ENCODE measurements at places on chromosomes 7 and 10.
A peak's percentile ranks its signal among the peaks of the same experiment; 100 is the strongest.

GRCh38 chr10:103238506-103239252 lies 7.0 kb upstream of the RPEL1 start:
- peak; percentile 36 for DNase-seq

DNA sequence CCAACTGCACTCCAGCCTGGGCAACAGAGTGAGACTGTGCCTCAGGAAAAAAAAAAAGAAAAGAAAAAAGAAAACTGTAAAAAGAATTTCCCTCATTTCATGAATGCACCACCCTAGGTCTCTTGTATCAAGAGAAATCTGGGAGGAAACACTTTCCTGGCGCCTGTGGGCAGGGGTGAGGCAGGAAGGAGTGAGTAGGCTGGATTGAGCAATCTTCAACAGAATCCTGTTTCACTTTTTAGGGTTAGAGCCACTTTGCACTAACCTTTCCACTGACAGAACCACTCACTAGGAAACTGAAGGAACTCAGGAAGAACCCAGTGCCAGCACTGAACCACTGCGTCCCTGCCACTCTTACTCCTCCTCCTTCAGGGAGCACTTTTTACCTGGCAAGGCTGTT lies 282.1 kb downstream of the CCDC3 start:
- no peak for DNase-seq

GRCh38 chr7:29639886-29640595 lies 76.4 kb downstream of the PRR15 start:
- no peak for DNase-seq

- no peak for DNase-seq
Observed at GRCh38 chr10:12638103-12638502, 288.8 kb downstream of the CAMK1D start.

DNA sequence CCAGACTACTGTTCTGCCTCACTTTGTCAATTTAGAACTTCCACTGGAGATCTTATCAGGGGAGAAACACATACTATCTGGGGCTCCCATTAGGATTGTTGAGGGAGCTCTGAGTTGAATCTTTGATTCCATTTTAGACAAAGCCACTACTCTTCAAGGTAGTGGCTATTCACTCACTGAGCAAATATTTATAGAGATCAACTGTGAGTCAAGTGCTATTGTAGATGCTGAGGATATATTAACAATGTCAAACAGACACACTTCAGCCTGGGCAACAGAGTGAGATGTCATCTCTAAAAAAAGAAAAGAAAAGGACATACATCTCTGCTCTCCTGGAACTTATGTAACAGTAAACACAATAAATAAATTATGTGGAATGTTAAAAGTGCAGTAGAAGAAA lies 315.3 kb downstream of the PTEN start:
- DNase-seq = no peak

DNA sequence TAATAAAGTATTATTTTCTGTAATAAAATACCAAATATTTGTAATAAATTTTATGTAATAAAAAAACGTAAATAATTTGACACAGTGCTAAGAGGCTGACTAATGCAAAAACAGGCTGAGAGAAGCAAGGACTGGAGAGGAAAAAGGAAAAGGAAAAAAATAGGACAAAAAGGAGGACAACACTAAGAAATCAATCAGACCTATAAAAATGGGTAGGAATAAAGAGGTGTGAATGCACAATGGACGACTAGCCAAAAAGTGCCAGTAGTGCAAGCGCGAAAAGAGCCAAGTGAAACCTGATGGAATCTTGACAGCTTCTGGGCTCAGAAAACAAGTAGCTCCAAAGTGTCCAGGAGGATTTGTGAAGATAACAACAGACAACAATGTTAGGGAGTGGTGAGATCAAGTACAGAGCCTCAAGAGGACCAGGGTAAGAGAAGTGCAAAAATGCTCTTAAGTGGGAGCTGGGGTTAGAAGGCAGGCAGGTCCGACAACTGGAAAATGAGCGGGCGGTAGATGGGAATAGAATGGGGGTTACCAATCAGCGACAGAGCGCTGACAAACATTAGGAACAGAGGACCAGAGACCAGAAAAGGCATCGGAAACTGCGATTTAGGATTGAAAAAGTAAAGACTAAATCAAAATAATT lies 1.2 kb downstream of the BRAF start:
- DNase-seq = peak; percentile 33

- DNase-seq = no peak
Observed at GRCh38 chr7:3544202-3544601, 243.2 kb downstream of the SDK1 start.

GRCh38 chr7:90958647-90959046 lies 305.6 kb upstream of the FZD1 start:
- no peak for DNase-seq

- DNase-seq = no peak
Observed at GRCh38 chr10:88347597-88348304, 235.4 kb downstream of the RNLS start.

- DNase-seq = no peak
Observed at GRCh38 chr7:31413766-31414165, 73.2 kb upstream of the NEUROD6 start.

- DNase-seq = no peak
Observed at GRCh38 chr7:100435401-100436304, 644 bp downstream of the PPP1R35 start.

- DNase-seq = no peak
Observed at GRCh38 chr10:98567391-98568133, 120.8 kb upstream of the HPS1 start.

GRCh38 chr7:27579565-27579964 lies 83.1 kb downstream of the HIBADH start:
- DNase-seq = no peak

DNA sequence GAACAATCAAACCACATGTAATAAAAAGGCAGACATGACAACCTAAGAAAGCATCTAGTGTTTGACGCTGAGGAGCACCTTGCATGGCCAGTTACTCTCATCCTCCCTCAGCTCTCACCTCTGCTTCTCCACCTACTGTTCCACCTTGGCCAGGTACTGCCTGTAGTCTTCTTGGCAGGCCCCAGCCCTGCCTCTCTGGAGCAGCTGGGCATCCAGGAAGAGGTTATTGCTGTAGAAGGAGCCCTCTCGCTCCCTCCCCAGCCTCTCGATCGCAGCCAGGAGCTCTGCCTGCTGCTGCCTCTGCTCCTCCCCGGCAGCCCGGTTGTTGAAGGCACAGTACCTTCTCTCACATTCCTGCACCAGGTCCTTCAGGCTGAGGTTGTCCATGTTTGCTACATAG lies 9.7 kb downstream of the GIMAP5 start:
- no peak for DNase-seq

DNA sequence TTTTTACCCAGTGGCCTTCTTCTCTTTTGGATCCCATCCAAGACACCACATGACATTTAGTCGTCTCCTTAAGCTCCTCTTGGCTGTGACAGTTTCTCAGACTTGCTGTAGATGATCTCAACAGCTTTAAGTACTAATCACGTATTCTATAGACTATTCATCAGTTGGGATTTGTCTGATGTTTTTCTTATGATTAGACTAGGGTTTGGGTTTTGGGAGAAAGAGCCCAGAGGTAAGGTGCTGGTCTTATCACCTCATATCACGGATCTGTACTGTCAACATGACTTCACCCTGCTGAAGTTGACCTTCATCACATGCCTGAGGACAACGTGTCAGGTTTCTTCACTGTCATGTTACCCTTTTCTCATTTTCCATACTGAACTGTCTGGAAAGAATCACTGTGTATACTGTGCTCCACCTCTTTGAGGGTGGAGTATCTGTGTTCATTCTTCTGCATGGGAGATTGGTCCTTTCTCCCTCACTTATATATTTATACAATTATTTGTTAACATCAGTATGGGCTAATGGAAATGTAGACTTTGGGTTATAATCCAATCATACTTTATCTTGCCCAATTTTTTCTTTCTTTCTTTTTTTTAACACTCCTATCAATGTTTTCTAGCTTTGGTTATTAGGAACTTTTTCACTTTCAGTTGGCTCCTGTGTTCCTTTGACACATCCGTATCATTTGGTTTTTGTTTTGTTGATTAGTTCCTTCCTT lies 6.4 kb upstream of the HKDC1 start:
- DNase-seq = no peak

- no peak for DNase-seq
Observed at GRCh38 chr7:15625466-15625865, 61.0 kb downstream of the MEOX2 start.

- DNase-seq = no peak
Observed at GRCh38 chr7:67554986-67555385, 558.4 kb downstream of the TYW1 start.

- DNase-seq = no peak
Observed at GRCh38 chr7:42065015-42065414, 172.0 kb downstream of the GLI3 start.

- DNase-seq = no peak
Observed at GRCh38 chr7:108407676-108408075, 48.6 kb downstream of the NRCAM start.

- no peak for DNase-seq
Observed at GRCh38 chr7:151125846-151126481, 39.7 kb downstream of the AGAP3 start.

- no peak for DNase-seq
Observed at GRCh38 chr7:25968205-25968993, 183.6 kb upstream of the NFE2L3 start.

- DNase-seq = no peak
Observed at GRCh38 chr10:3605882-3606281, 179.1 kb downstream of the KLF6 start.

- DNase-seq = no peak
Observed at GRCh38 chr7:148903504-148903903, 19.4 kb upstream of the EZH2 start.

- DNase-seq = peak; percentile 40
Observed at GRCh38 chr7:76225379-76225778, 23.7 kb downstream of the SRRM3 start.

- no peak for DNase-seq
Observed at GRCh38 chr7:2567679-2568278, 9.0 kb downstream of the IQCE start.

DNA sequence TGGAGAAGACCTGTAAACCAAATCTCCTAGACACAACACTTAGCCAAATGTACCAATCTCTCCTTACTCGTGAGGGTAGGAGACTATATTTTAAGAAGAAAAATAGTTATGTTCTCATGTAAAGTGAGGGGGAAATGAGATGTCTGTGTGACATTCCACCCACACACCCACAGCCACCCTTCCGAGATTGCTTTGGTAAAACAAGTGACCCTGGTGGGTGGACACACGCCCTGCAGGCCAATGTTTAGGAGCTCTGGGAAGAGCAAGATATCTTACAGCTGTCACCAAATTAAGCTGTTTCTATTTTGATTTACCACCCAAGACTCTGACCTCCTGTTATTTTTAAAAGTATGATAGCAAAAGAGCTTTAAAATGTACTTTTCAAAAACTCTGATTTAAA lies 147.2 kb upstream of the PFKP start:
- DNase-seq = no peak

DNA sequence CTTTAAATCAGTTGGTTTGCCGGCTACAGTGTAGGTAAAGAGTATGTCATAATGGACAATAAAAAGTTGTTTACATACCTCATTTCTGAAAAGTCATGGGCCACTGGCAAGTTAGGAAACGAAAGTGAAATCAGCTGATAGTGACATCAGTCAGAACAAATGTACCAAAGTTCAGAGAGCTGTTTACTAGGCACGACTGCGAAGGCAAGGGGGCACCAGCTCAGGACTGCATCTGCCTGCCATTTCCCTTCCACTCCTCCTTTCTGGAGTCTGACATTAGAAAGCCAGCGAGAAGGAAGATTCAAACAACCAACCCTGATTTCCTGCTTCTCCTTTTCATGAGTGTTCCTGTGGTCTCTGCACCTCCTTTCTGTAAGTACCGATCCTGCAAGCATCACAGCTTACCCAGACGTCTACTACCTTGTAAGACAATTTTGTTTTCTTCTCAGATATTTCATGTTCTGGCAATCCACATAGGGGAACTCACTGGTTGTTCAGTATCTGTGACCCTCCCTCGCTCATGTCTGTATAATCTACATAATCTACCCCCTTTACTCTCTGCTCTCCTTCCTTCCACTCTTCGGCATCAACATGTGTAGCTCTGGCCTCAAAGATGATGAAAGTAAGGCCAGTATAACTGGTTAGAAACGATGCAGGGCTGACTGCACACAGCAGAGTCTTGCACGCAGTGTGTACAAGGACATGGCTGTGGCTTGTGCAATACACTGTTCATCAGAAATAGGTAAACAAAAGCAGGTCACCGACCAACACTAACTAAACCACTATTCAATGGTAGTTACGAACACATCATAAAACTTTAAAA lies at the start of gene TMEM140:
Gene TMEM140 (plus strand): TSS at position 174 of the 823 bp plus-strand sequence. CDS start 16,370 bp downstream, outside the sequence.
- DNase-seq = no peak

DNA sequence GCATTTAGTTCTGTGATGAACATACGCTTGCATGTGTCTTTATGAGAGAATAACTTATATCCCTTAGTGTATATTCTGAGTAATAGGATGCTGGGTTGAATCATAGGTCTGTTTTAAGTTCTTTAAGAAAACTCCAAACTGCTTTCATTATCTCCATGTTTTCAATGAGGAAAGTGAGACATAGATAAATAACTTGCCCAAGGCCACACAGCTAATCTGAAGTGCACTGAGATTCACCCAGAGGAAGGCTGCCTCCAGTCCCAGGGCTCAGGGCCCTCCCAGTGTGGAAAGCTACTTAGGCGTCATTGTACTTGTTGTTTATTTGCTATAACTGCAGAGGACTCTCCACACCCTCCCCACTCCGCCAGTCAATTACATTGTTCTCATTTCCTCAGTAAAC lies 126.7 kb downstream of the INHBA start:
- no peak for DNase-seq

DNA sequence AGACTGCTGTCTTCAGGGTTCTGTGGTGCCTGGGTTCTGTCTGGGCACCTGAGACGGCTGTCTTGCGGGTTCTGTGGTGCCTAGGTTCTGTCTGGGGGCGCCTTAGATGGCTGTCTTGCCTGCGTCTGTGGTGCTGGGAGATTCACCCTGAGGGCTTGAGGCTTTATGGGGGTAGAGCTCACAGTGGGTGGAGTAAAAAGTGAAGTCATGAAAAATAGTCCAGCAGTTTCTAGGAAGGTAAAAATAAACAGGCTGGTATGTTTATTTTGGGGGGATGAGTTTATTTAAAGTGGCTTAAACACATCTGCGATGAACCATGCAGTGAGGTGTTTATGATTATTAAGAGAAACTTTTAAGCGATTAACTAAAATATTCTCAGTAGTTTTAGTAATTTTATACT lies 64.2 kb downstream of the NKX6-2 start:
- no peak for DNase-seq

GRCh38 chr7:122975341-122975740 lies 20.2 kb downstream of the TAS2R16 start:
- no peak for DNase-seq

GRCh38 chr10:76492026-76492425 lies 1060.6 kb downstream of the LRMDA start:
- no peak for DNase-seq

- no peak for DNase-seq
Observed at GRCh38 chr7:104993217-104993862, 20.7 kb upstream of the KMT2E start.
